Type B pancreatic cell (in vitro differentiated cells): ENCODE measurements at places on chromosomes 11 and 22.

DNA sequence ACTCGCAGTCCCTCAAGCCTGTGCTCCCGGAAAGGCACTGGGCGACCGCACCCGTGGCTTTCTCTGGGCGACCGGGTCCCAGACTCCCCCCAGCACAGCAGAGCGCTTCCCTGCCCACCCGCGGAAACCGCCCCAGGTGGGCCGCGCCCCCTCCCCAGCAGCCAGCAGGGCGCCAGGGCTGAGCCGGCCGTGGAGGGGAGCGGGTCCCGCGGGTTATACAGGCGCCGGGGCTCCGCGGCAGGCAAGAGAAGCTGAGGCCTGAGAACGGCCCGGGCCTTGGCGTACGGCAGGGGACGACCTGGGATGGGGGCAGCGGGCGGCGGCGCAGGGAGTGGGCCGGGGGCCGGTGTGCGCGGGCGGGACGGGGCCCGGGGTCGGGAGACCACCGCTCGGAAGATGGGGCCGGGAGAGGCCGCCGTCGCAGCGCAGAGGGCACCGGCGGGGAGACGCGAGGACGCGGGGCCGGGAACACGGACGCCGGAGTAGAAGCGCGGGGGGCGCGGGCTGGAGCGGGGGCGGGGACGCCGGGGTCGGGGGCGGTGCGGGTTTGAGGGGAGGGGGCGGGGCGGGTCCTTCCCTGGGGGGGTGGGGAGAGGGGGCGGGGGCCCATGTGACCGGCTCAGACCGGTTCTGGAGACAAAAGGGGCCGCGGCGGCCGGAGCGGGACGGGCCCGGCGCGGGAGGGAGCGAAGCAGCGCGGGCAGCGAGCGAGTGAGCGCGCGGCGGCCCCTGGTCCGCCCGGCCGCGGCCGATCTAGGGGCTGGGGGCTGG, at the start of gene MDK:
MDK (plus strand) TSS at position 622 of the 771 bp plus-strand sequence. CDS start 389 bp downstream, outside the sequence.
- H3K4me1 ChIP-seq, result peaks cover 3% of the 10 kb centered on the region
- peak within 1 kb of the TSS; percentile 88 for H3K27ac ChIP-seq
- H3K27me3 ChIP-seq, result peaks cover 6% of the 10 kb centered on the region
- peaks cover 5% of the 10 kb centered on the region for H3K36me3 ChIP-seq
- peak within 1 kb of the TSS; percentile 91 for H3K4me3 ChIP-seq

- no peaks in the 10 kb centered on the region for H3K36me3 ChIP-seq
- peaks cover 33% of the 10 kb centered on the region for H3K4me1 ChIP-seq
- H3K27me3 ChIP-seq, result no peaks in the 10 kb centered on the region
- DNase-seq, result no peak
Observed at GRCh38 chr11:2741377-2742131, 41.8 kb upstream of the KCNQ1OT1 start.

DNA sequence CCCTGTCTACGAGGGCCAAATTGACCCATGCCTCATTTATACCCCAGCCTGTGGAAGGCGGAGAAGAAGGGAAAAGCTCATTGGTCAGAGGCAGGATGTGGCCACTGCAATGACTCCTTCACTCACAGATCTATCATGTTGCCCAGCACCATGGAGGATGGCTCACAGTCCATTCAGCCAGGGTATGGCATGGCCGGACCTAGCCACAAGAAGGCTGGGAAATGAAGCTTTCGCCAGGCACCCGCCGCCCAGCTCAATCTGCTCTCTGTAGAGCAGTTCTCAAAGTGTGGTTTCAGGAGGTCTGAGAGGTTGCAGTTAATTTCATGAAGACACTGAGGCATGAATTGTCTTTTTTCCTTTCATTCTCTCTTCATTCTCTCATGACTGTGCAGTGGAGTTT, 40.6 kb upstream of the LINC01488 start:
- no peak overlapping the region for H3K4me3 ChIP-seq
- no peaks in the 10 kb centered on the region for H3K27me3 ChIP-seq
- H3K36me3 ChIP-seq, result no peaks in the 10 kb centered on the region
- H3K27ac ChIP-seq, result no peak overlapping the region
- peaks cover 43% of the 10 kb centered on the region for H3K4me1 ChIP-seq

- H3K36me3 ChIP-seq, result no peaks in the 10 kb centered on the region
- no peak for DNase-seq
- no peak overlapping the region for H3K27ac ChIP-seq
- no peak overlapping the region for H3K4me3 ChIP-seq
- H3K4me1 ChIP-seq, result no peaks in the 10 kb centered on the region
Observed at GRCh38 chr11:82046778-82047177, 686.9 kb downstream of the FAM181B start.

DNA sequence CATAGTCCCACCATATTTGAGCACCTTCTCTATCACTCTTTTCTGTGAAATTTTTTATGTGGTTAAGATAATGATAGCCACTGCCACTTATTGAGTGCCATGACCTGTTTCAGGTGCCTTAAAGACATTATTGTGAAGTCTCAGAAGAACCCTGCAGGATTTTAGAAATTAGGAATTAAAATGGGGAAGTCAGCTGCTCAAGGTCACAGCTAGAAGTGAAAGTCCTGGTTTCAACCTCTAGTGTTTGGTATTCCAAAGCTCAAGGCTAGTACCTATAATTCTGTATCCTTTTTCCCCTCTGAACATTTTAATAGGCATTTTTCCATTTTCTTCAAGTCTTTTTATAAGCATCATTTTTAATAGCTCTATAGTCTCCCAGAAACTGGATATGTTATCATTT, 9.0 kb upstream of the RRM1 start:
- no peak for DNase-seq
- H3K4me1 ChIP-seq, result peaks cover 8% of the 10 kb centered on the region
- no peaks in the 10 kb centered on the region for H3K27me3 ChIP-seq
- H3K36me3 ChIP-seq, result peaks cover 18% of the 10 kb centered on the region

- peaks cover 4% of the 10 kb centered on the region for H3K27me3 ChIP-seq
Observed at GRCh38 chr22:37951305-37951704, 2.1 kb downstream of the C22orf23 start.

GRCh38 chr11:60396382-60396781, at the start of gene MS4A14:
TSS of gene MS4A14 (plus strand) at chr11:60396459. CDS start at chr11:60396579, 120 bp downstream.
- H3K27me3 ChIP-seq, result no peaks in the 10 kb centered on the region
- H3K4me1 ChIP-seq, result no peaks in the 10 kb centered on the region
- no peak within 1 kb of the TSS for H3K4me3 ChIP-seq
- no peaks in the 10 kb centered on the region for H3K36me3 ChIP-seq

- H3K4me1 ChIP-seq, result no peaks in the 10 kb centered on the region
- H3K27me3 ChIP-seq, result peaks cover 7% of the 10 kb centered on the region
- no peak overlapping the region for H3K4me3 ChIP-seq
- no peak overlapping the region for H3K27ac ChIP-seq
- no peak for DNase-seq
Observed at GRCh38 chr11:18452927-18453326, 2.7 kb upstream of the LDHAL6A start.

GRCh38 chr22:46087816-46088277, 62.5 kb upstream of the PPARA start:
- DNase-seq, result no peak
- H3K27me3 ChIP-seq, result no peaks in the 10 kb centered on the region
- no peak overlapping the region for H3K4me3 ChIP-seq
- no peaks in the 10 kb centered on the region for H3K36me3 ChIP-seq
- H3K27ac ChIP-seq, result no peak overlapping the region

DNA sequence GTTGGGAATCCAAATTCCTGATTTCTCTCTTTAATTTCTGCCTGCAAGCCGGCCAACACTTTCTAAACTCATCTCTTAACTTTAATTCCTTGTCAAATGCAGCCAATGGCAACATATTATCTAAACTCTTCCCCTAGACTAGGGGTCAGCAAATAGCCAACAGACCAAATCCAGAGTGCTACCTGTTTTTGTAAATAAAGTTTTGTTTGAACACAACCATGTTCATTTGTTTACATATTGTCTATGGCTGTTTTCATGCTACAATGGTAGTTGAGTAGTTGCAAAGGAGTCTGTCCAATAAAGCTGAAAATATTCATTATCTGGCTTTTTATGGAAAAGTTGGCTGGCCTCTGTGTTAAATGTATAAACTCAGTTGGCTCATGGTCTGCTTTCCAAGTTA, 37.2 kb upstream of the RASSF10 start:
- no peak overlapping the region for H3K27ac ChIP-seq
- H3K4me1 ChIP-seq, result peaks cover 4% of the 10 kb centered on the region
- DNase-seq, result no peak

GRCh38 chr11:19552656-19553260, 159.9 kb upstream of the NAV2 start:
- H3K27me3 ChIP-seq, result peaks cover 20% of the 10 kb centered on the region
- H3K4me3 ChIP-seq, result no peak overlapping the region
- no peak overlapping the region for H3K27ac ChIP-seq
- H3K4me1 ChIP-seq, result peaks cover 36% of the 10 kb centered on the region
- no peak for DNase-seq

- H3K27me3 ChIP-seq, result peaks cover 6% of the 10 kb centered on the region
- H3K27ac ChIP-seq, result peak overlapping the region; percentile 44
- peaks cover 8% of the 10 kb centered on the region for H3K4me1 ChIP-seq
- no peaks in the 10 kb centered on the region for H3K36me3 ChIP-seq
- no peak for DNase-seq
Observed at GRCh38 chr11:112886434-112887370, 74.5 kb upstream of the NCAM1 start.

DNA sequence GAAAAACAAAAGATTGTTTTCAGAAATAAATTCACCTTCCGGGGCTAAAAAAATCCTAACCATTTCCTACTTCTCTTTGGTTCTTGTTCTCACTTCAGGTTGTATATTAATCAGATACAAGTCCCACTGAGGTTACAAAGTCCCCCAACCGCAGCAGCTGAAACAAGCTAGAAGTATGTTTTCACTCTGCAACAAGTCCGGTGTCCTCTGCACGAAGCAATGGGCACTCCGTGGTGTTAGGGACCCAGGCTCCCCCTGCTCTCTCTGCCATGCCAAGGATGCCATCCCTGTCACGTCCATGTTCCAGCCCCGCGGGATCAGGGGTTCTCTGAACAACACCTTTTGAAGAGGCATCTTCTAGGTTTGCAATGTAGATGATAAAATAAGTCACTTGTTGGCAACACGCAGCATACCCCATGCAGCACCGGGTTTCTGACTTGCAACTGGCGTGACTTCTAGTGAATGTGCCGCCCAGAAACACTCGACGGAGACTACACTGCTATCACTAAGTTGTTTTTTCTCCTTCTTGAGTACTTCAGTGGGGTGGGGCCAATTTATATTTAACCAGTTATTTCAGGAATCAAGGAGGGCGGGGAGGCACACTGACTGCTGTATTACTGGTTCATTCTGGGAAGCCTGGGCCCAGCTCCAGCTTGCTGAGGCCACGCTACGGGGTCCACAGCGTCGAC, 25.4 kb upstream of the GSTP1 start:
- peaks cover 6% of the 10 kb centered on the region for H3K4me1 ChIP-seq
- H3K4me3 ChIP-seq, result no peak overlapping the region
- DNase-seq, result no peak
- H3K27me3 ChIP-seq, result peaks cover 3% of the 10 kb centered on the region

DNA sequence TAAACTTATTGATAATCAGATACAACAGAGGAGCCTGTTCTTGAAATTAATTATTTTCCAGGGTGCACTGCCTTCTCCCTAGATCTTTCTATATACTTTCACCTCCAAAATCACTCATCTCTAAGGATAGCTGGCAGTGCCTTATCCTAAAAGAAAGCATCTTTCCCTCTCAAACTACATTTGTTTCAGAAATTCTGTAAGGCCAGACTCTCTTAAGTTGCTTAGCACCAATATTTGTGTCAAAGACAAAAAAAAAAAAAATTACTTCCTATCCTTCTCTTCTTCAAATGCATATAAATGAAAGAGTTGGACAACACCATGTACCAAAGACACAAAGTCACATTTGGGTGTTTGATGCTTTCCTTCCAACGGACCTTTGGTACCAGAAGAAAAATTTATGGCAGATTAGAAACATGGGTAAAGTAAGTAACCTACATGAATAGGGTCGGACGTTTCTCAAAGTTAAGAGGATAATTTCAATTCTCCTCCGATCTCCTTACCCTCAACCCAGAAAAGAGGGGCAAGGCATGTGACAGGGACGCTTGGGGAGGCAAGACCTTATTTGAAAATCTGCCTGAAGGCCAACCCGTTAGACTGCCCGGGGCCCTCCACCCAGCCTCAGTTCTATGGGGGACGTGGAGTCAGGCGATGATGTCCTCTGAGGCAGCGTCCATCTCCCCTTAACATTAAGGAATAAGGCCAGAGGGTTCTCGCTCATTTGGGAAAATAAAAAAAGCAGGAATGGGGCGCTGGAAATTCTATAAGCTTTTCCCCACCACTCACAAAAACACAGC, 66.3 kb downstream of the ETS1 start:
- H3K4me1 ChIP-seq, result peaks cover 56% of the 10 kb centered on the region
- DNase-seq, result no peak
- H3K4me3 ChIP-seq, result peak overlapping the region; percentile 84
- H3K27ac ChIP-seq, result peak overlapping the region; percentile 61
- peaks cover 20% of the 10 kb centered on the region for H3K27me3 ChIP-seq
- no peaks in the 10 kb centered on the region for H3K36me3 ChIP-seq

DNA sequence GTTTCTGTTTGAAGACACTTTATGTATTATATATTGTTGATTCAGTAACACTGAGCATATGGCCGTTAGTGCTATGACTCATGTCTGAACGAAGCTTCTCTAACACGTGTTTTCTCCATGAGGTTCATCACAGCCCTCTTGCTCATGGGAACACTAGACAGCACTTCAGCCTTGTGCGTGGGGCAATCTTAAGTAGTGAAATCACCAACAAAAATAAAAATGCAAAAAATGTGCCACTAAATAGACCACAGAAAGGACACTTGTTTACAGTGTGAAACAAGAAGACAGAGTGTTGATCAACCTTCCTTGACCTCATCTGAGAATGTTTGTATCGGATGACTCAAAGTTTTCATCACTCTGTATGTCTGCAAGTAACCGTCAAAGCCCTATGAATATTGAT, 94.5 kb downstream of the FDX1 start:
- no peak overlapping the region for H3K27ac ChIP-seq
- no peaks in the 10 kb centered on the region for H3K36me3 ChIP-seq
- H3K27me3 ChIP-seq, result no peaks in the 10 kb centered on the region
